ENCODE measurements at places on chromosomes 7 and 10.

- no peak for DNase-seq
These were observed 19.9 kb upstream of the INSYN2A start for GRCh38 chr10:127216274-127216673.

GRCh38 chr7:155674556-155674955, 30.1 kb downstream of the RBM33 start:
- DNase-seq = no peak

- no peak for DNase-seq
These were observed 315.8 kb downstream of the KCNMA1 start for GRCh38 chr10:77321838-77322237.

GRCh38 chr10:22623633-22624253, 90.6 kb downstream of the PIP4K2A start:
- DNase-seq = no peak

DNA sequence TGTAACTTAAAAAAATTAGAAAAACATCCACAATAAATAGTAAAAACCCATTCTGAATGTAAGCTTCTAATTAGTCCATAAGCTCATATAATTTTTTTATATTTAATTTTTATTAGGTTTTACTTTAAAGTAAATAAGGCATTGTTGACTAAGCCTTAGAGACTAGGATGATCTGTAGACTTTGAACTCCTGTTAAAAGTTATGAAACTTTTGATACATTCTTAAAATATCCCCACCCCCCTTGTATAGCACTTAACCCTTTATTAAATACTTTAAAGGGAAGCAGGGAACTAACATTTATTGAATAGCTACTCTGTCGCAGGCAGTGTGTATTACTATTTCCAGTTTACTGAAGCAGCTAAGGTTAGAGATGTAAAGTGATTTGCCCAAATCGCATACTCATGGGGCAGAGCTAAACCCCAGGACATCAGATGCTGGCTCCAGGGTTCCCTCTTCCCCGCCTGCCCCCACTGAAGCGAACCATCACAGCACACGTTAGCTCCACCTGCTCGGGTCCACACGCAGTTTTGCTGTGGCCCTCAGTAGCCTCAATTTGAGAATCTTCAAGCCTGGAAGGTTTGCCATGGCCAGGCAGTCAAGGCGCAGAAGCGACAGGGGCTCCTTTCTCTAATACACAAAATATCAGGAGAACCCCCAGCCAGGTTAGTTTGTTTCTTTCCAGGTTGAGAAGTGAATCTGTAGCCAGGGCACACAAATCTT, 762 bp downstream of the PON1 start:
- DNase-seq = no peak

- DNase-seq = no peak
These were observed 99.6 kb upstream of the BMPER start for GRCh38 chr7:33805630-33806233.

- DNase-seq = no peak
These were observed 40.2 kb downstream of the PDSS1 start for GRCh38 chr10:26737730-26738129.

DNA sequence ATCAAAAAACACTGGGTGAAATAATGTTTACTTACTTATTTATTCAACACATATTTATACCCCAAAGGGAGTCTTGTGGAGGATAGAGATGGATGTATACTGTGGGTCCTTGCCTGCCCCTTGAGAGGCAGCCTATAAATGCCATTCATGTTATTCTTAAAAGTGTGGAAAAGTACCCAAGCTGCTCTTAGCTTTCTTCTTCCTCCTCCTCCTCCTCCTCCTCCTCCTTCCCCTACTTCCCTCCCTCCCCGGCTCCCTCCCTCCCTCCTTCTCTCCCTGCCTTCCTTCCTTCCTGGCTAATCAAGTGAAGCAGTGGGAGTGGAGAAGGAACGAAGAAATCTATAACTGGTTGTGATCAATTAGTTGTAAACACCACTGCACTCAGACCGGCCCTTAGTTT, 21.2 kb upstream of the IGF2BP3 start:
- no peak for DNase-seq

DNA sequence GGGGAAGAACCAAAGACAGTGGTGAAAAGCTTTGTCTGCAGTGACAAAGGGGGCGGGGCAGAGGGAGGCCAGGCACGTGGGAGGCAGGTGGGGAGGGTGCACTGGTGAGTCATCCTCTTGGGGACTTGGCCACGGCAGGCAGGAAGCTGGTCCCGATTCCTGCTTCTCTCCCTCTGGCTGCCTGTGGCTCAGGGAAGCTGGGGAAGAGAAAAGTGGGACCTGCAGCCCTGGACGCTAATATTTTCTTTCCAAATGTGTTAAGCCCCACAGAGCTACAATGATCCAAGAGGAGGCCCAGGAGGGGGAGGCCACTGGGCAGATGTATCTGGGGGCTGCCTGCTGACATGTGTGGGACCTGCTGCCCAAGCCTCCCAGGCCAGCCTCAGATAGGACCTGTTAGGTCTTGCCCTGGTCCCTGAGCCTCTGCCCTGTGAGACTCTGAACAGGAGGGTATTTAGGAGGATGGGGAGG, 231.8 kb downstream of the KCNMA1 start:
- DNase-seq = peak; percentile 32

DNA sequence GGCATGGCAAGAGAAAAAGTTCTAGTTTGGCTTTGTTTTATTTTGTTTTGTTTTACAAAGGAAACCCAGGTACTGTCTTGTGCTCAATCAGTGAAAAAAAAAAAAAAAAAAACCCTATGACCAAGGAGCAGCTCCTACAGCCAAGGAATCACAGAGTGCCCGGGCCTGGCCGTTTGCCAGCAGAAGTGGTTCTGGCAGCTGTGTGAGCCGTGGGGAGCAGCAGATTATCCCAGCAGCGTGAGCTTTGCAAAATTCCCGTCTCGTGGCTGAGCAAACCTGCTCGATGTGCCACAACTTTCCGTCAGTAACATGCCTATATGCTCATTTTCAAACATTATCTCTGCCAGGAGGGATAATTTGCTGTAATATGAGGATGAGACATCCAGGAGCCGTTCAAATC, 293.7 kb downstream of the POU6F2 start:
- DNase-seq = no peak
